ENCODE measurements at places on chromosomes 6 and 20.

GRCh38 chr20:63021356-63022321 lies 14.9 kb upstream of the BHLHE23 start:
- DNase-seq: no peak

- DNase-seq: no peak
Measured at GRCh38 chr6:62285612-62286469, at the start of gene KHDRBS2. TSS of gene KHDRBS2 (minus strand) at chr6:62286225.

DNA sequence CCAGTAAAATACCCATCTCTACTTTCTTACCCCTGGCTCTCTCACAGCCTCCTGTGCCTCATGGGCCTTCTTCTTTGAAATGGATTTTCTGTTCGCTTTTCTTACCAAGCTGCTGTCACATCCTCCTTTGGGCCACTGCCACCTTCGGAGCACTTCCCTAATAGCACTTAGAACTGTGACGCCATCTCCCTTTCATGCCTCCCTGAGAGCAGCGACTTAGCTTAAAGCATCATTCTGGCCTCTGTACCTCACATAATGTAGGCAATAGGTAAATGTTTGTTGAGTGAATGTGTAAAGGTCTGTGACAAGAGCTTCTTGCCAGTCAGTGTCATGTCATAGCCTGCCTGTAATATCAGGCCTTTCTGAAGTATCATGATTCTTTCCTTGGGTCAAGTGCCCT lies 78.8 kb downstream of the ADGRG6 start:
- no peak for DNase-seq

DNA sequence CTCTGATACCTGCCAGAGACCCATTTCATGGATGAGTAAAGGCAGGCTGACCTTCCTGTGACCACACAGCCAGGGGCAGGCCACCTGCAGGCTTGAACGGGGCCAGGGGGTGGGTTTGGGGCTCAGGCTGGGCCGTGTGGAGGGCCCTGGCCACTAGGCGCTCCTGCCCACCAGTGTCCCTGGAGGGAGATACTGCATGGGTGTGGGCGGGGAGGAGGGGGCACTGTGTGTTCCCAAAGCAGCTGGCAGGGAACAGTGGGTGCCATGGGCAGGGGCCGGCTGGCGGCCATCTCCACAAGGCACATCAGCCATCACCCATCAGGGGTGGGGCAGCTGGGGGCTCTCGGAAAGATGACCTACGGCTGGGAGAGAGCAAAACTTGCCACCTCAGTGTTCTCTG lies 15.4 kb downstream of the SRC start:
- no peak for DNase-seq

DNA sequence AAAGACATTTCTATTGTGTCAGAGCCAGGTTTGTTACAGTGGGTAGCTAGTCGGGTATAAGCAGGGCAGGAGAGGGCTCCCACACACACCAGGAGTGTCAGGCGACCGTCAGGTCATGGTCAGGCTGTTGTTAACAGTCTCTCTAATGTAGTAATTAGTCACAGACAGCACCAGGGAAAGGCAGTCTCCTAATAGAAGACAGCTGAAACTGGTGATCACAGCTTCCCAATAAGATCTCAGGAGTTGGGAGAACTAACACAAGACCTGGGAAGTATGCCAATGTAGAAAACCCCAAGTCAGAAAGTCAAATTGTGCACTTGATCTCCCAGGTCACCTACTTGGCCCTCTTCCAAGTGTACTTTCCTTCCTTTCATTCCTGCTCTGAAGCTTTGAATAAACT lies 53.0 kb upstream of the GPR6 start:
- DNase-seq: no peak

DNA sequence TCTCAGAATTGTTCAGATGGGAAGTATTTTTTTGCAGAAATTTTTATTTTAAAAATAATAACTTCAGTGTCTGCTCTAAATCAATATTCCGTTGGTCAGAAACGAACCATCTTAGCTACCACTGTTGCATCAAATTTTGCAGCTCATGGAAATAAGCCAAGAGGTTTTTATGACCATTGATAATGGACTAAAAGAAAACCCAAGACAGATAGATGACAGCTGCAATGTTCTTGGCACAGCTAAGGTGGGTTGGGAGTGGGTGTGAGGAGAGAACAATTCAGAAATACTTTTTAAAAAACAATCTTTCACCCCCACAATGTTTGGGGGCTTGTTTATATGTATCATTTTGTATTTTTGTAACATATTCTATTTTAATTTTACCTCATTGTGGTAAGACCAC lies 121.1 kb downstream of the PDE7B start:
- DNase-seq: no peak

GRCh38 chr6:111530218-111530617 lies 47.2 kb upstream of the REV3L start:
- DNase-seq: no peak

GRCh38 chr6:24881376-24881775 lies 54.4 kb downstream of the RIPOR2 start:
- DNase-seq: no peak

DNA sequence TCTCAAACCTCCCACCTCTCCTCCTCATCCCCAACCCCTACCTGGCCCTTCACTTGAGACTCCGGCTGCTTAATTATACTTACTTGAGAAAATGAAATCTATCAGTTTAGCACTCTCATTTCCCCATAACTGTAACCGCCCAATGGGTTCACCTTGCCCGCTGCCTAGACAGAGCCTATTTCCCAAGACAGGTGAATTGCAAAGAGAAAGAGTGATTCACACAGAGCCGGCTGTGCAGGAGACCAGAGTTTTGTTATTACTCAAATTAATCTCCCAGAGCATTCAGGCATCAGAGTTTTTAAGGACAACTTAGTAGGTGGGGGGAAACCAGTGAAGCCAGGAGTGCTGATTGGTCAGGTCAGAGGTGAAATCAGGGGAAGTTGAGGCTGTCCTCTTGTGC lies 301.4 kb upstream of the CDYL start:
- DNase-seq: no peak

GRCh38 chr6:134394905-134395304 lies 77.0 kb upstream of the SGK1 start:
- DNase-seq: no peak

GRCh38 chr20:25468126-25469075 lies 60.9 kb downstream of the GINS1 start:
- no peak for DNase-seq

GRCh38 chr6:104955491-104955890 lies 1.4 kb upstream of the LIN28B start:
- DNase-seq: no peak

- DNase-seq: no peak
Measured at GRCh38 chr6:116450769-116451740, 10.1 kb upstream of the CALHM6 start.

GRCh38 chr20:1942486-1943274 lies 47.5 kb downstream of the SIRPA start:
- no peak for DNase-seq

DNA sequence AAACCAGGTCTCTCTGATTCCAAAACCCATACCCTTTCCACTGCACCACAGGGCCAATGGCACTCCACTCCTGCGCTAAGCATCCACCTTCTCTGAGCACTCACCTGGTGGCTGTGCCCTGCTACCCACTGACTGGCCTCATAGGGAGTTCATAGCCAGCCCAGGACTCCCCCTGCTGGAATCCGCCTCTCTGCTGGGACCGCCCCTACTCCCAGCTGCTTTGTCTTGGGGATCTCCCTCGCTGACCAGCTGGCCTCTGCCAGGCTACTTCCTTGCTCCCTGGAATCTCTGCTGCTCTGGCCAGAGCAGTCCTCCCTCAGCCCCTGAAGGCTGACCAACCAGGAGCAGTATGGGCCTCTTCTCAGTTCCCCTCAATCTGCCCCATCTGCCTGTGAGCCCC lies 129.7 kb downstream of the FAXC start:
- DNase-seq: no peak

GRCh38 chr20:48463916-48464315 lies 363.9 kb downstream of the PREX1 start:
- no peak for DNase-seq

DNA sequence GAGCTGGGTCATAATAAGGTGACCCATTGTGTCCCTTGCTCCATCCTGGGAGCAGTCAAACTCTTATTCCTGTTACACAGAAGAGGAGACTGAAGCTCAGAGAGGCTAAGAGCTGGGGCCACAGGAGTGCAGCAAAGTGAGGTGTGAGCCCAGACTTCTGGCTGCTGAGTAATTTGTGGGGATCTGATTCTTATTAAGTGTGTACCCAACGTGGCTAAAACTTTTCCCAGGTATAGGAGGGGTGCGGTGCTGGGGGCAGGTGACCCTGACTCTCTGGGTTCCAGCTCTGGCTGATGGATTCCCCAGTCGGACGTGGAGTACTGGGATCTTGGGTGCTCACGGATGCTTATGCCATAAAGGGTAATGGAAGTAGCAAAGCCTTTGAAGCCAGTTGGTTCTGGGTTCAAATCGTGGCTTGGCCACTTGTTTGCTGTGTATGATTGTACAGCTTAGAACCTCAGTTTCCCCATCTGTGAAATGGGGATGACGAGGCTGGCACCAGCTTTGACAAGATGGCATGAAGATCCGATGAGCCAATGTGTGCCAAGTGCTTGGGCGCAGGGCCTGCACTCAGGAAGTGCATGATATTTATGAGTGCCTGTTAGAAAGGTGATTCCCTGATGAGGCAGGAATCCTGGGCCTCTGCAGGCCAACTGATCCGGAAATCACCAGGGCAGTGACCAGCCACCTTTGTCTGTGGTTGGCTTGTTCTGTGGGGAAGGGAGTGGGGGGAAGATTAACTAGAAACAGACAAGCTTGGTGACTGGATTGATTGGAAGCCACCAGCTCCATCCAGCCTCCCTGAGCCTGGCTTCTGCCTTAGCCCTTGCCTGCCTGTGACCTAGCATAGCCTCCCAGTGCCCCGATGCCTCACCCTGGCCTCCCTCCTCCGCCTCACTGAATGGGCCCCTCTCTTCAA lies 6.0 kb downstream of the SRC start:
- DNase-seq: no peak

- DNase-seq: no peak
Measured at GRCh38 chr20:48231253-48231930, 446.1 kb upstream of the SULF2 start.

DNA sequence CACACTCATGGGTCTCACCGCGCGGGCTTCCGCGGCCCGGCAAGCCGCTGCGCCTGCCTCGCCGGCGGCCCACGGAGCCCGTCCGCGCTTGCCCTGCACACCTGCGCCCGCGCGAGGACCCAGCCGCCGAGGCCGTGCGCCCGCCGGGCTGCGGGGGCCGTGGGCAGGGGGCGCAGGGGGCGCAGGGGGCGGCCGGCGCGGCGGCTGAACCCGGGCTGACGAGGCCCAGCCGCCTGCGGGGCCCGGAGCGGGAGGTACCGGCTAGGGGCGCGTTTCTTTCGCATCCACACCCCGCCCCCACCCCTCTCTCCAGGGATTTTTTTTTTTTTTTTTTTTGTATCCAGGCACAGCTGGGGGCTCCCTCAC lies 43.8 kb upstream of the OSTM1 start:
- DNase-seq: no peak

DNA sequence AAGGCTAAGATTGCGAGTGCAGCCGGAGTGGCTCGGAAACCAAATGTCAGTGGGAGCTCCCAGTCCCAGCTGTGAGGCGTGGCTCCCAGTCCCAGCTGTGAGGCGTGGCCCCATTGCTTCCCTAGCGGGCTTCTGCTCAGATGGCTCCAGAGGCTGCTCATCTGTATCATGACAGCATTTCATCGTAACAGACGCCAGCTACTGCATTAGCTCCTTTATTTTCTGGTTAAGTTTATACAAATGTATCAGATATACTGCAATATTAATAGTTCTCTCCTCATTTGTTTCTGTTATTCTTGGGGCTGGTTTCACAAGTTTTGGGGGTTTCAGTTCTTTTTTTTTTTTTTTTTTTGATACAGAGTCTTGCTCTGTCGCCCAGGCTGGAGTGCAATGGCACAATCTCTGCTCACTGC lies 34.7 kb upstream of the TBXT start:
- no peak for DNase-seq

- no peak for DNase-seq
Measured at GRCh38 chr6:5671601-5672559, 334.8 kb downstream of the NRN1 start.

DNA sequence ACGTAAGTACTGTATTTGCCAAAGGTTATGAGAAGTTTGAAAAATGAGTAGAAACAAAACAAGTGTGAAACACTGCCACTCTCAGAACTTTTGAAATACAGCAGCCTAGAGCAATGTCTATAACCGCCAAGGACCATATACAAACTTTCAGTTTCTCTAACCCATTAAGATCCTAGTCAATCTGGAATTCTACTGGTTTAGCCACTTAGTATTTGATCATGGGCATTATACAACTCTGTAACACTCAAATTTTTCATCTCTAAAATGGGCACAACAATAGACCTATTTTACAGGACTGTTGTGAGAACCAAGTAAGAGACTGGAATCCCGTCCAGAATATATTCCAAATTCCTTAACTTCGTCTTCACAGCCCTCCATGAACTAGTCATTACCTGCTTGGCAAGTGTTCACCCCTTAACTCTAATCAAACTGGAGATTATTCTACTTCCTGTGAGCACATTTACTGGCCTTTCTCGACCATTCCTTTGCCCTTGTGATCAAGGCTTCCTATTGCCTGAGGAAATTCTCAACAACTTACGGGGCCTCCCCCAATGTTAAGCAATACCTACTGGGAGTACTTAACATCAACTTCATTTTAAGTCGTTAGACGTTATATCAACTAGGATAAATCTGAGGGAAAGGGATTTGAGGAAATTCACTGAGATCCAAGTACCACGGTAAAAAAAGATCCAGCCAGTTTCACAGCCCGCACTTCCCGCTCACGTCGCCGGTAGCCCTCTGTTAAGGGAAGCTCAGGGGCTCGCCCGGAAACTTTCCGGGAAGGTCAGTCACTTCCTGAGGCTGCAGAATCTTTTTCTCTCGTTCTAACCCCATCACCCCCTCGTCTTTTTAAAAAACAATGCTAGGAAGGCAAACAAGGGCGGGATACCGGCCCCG lies 1.1 kb downstream of the EIF2S2 start:
- no peak for DNase-seq

GRCh38 chr20:4729265-4729664 lies 7.6 kb downstream of the PRND start:
- DNase-seq: no peak

GRCh38 chr6:108941859-108942258 lies 93.6 kb downstream of the ARMC2 start:
- no peak for DNase-seq

- no peak for DNase-seq
Measured at GRCh38 chr6:69894578-69895347, 28.4 kb downstream of the COL19A1 start.

DNA sequence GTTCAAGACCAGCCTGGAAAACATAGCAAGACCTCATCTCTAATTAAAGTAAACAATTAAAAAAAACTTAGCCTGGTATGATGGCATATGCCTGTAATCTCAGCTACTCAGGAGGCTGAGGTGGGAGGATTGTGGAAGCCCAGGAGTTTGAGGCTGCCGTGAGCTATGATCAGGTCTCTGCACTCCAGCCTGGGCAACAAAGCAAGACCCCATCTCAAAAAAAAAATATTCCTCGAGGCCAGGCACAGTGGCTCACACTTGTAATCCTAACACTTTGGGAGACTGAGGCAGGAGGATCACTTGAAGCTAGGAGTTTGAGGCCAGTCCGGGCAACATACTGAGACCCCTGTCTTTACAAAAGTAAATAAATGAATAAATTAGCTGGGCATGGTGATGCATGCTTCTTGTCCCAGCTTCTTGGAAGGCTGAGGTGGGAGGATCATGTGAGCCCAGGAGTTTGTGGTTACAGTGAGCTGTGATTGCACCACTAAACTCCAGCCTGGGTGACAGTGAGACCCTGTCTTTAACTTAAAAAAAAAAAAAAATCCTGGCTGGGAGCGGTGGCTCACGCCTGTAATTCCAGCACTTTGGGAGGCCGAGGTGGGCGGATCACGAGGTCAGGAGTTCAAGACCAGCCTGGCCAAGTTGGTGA lies 9.3 kb upstream of the C2 start:
- DNase-seq: no peak
